ENCODE measurements at places on chromosomes 11 and 22. TPM values are rescaled to one million over a fixed set of nuclear protein-coding genes. Genes with fewer than 3 reads are reported as not detected.

The P2RY6 gene
- total RNA-seq: not detected

The PCNX3 gene
- 40.9 TPM for total RNA-seq

The TEF gene
- total RNA-seq: 2.2 TPM

The MMP12 gene
- total RNA-seq: not detected

The DGAT2 gene
- total RNA-seq: 6.4 TPM

The SLC22A6 gene
- not detected for total RNA-seq

The CELSR1 gene
- total RNA-seq: 69.2 TPM

The CD82 gene
- total RNA-seq: 114 TPM

The C11orf97 gene
- total RNA-seq: not detected

The FAT3 gene
- total RNA-seq: 0.02 TPM

DNA sequence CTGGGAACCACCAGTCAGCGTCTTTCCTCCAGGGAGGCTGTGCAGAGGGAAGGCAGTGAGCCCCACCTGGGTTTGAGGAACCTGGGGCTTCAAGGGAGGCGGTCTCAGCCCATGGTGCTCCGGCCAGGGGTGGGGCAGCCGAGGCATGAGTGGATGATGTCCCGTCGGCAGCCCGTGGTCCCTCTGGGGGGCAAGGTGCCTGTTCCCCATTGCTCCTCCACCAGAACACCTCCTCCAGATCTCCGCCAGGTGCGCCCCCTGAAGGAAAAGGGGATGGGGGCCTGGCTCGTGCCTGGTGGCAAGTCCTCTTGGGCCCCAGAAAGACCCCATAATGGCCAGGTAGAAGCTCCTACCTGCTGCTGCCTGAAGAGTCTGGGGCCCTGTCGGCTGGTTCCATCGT is 94.1 kb downstream of the KCNQ1 start:
- H3K36me3 ChIP-seq: no peaks in the 10 kb centered on the region
- no peaks in the 10 kb centered on the region for H3K4me1 ChIP-seq
- no peak overlapping the region for H3K4me3 ChIP-seq
- no peak for DNase-seq
- no peak overlapping the region for H3K27ac ChIP-seq

GRCh38 chr22:30275625-30276024 is 9.0 kb upstream of the OSM start:
- H3K4me3 ChIP-seq: no peak overlapping the region
- H3K27me3 ChIP-seq: no peaks in the 10 kb centered on the region
- H3K4me1 ChIP-seq: peaks cover 26% of the 10 kb centered on the region

- peaks cover 22% of the 10 kb centered on the region for H3K4me1 ChIP-seq
- peaks cover 57% of the 10 kb centered on the region for H3K36me3 ChIP-seq
- DNase-seq: peak; percentile 50
- no peaks in the 10 kb centered on the region for H3K27me3 ChIP-seq
Measured at GRCh38 chr11:65116370-65117205, 913 bp downstream of the ZNHIT2 start.

DNA sequence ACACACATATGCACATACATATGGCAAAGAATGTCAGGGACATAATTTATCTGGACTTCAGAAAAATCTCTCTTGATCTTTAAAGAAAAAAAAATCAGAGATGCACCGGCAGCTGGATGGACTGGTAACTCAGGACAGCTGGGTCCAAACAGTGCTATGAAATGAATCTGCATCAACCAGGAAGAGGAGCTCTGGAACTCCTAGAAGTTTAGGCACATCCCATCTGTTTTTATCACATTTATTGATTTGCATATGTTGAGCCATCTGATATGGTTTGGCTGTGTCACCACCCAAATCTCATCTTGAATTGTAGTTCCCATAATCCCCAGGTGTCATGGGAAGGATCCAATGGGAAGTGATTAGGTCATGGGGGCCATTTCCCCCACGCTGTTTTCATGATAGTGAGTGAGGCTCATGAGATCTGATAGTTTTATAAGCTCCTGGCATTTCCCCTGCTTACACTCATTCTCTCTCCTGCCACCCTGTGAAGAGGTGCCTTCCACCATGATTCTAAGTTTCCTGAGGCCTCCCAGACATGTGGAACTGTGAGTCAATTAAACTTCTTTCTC is 87.7 kb upstream of the AKIP1 start:
- H3K36me3 ChIP-seq: no peaks in the 10 kb centered on the region
- no peak for DNase-seq
- no peak overlapping the region for H3K4me3 ChIP-seq
- no peaks in the 10 kb centered on the region for H3K4me1 ChIP-seq

DNA sequence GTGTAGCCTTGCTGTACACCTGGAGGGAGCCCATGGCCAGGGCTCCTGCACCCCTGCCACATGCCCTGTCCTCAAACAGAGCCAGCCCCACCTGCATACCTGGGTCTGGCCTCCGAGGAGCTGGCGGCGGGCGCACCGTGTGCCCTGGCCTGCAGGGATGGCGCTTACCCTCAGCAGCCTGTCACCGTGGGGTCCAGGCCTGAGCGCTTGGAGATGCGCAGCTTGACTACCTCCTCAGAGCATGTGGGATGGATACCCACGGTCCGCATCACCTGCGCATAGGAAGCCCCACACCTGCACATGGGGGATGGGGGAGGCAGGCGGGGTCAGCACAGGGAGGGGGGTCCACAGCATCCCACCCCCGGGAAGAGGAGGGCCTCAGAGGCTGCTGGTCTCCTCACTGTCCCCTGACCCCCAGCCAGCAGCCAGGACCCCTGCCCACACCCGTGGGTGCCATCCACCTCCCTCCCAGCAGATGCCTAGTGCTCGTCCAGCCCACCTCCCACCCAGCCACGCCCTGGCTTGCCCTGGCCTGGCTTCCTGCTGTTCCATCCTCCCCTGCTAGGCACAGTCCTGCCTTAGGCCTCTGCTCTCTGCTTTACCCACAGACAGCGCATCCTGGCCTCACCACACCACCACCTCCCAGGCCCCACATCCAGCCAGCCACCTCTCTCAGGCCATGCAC is 22.4 kb upstream of the GNB1L start:
- H3K4me3 ChIP-seq: no peak overlapping the region
- H3K27ac ChIP-seq: peak overlapping the region; percentile 64
- peaks cover 39% of the 10 kb centered on the region for H3K4me1 ChIP-seq
- H3K36me3 ChIP-seq: peaks cover 7% of the 10 kb centered on the region
- H3K27me3 ChIP-seq: no peaks in the 10 kb centered on the region

- H3K4me3 ChIP-seq: no peak overlapping the region
- H3K4me1 ChIP-seq: peaks cover 9% of the 10 kb centered on the region
- H3K36me3 ChIP-seq: no peaks in the 10 kb centered on the region
- peaks cover 11% of the 10 kb centered on the region for H3K27me3 ChIP-seq
- DNase-seq: peak; percentile 30
Measured at GRCh38 chr11:120564573-120565311, 53.2 kb downstream of the GRIK4 start.

DNA sequence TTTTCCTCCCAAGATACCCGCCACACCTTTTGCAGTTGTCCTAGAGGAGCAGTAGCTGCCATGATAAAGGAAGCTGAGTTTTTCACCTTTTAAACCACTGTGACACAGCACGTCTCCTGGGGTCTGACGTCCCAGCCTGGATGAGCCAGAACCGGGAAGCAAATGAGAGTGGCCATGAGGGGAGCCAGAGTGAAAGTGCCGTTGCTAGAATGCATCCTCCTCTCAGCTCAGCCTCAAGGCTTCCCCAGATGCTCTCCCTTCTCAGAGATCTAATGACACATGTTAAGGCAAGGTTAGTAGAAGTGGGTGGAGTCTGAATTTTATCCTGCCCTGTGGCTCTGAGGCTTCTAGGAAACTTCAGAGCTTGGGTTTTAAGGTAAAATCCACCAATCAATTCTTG is 23.4 kb upstream of the HTR3A start:
- H3K27me3 ChIP-seq: peaks cover 83% of the 10 kb centered on the region
- H3K4me1 ChIP-seq: no peaks in the 10 kb centered on the region
- no peak overlapping the region for H3K27ac ChIP-seq
- H3K36me3 ChIP-seq: no peaks in the 10 kb centered on the region
- no peak for DNase-seq

DNA sequence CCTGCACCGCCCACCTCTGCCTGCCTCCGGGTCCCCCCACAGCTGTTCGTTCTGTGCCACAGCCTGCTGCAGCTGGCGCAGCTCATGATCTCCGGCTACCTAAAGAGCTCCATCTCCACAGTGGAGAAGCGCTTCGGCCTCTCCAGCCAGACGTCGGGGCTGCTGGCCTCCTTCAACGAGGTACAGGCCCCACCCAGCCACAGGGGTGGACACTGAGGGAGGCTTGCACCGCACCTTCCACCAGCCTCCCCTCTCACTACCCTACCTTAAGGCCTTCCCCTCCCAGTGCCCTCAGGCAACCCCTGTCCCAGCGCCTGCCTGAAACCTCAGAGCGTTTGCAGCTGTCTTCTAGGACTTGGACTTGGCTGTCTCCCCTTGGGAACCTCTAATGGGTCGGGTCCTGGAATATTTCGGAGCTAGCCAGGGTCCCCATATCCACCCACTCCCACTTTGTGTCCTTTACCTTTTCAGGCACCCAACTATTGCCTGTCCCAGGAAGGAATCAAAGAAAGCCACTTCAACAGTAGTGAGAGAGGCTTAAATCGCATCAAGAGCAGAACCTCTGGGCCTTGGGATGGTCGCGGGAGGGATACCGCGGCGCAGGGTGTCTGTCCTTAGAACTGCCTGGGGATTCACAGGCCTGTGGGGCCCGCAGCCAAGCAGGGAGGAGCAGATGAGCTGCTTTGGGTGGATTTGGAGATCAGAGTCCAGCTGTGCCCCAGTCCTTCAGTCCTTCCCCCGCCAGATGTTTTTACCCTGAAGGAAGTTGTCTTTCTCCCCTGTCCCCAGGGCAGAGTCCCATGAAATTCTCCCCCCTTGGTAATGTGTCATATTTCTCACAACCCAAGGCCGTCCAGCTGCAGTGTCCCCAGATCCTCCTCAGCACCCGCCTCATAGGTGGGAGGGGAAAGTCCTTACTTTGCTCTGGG is 13.3 kb downstream of the SLCO2B1 start:
- no peak for DNase-seq
- no peaks in the 10 kb centered on the region for H3K36me3 ChIP-seq
- no peaks in the 10 kb centered on the region for H3K4me1 ChIP-seq
- H3K4me3 ChIP-seq: no peak overlapping the region
- peaks cover 29% of the 10 kb centered on the region for H3K27me3 ChIP-seq
- H3K27ac ChIP-seq: no peak overlapping the region

DNA sequence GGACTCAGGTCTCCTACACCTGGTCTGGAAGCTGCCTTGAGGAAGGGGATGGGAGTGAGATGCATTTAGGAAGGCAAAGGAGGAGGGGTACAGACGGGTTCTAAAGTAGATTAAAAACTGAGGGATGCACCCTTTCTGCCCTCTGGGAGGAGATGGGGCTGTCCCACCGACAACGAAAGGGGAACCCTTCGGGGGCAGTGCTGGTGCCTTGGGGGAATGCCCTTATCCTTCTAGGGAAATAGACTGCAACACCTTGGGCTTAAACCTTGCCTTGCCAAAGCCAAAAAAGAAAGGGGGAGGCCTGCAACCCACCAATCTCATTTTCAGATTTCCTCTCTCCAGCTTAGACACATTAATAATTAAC is 89.8 kb downstream of the PLEKHA7 start:
- peak overlapping the region; percentile 10 for H3K27ac ChIP-seq
- peaks cover 24% of the 10 kb centered on the region for H3K4me1 ChIP-seq
- peak overlapping the region; percentile 79 for H3K4me3 ChIP-seq
- DNase-seq: no peak
- no peaks in the 10 kb centered on the region for H3K36me3 ChIP-seq
- H3K27me3 ChIP-seq: no peaks in the 10 kb centered on the region

- no peak overlapping the region for H3K27ac ChIP-seq
- no peaks in the 10 kb centered on the region for H3K36me3 ChIP-seq
- H3K4me3 ChIP-seq: no peak overlapping the region
- H3K27me3 ChIP-seq: no peaks in the 10 kb centered on the region
- no peak for DNase-seq
- H3K4me1 ChIP-seq: no peaks in the 10 kb centered on the region
Measured at GRCh38 chr22:49284056-49284784, 543.5 kb downstream of the BRD1 start.

GRCh38 chr11:57834852-57835251 is 73.2 kb downstream of the CTNND1 start:
- no peak overlapping the region for H3K27ac ChIP-seq
- no peaks in the 10 kb centered on the region for H3K36me3 ChIP-seq
- H3K4me3 ChIP-seq: no peak overlapping the region
- DNase-seq: no peak

All from MCF 10A (cell line).